ENCODE measurements at places on chromosomes 13 and 19. TPM values are rescaled to one million over a fixed set of nuclear protein-coding genes. Genes with fewer than 3 reads are reported as not detected.

DNA sequence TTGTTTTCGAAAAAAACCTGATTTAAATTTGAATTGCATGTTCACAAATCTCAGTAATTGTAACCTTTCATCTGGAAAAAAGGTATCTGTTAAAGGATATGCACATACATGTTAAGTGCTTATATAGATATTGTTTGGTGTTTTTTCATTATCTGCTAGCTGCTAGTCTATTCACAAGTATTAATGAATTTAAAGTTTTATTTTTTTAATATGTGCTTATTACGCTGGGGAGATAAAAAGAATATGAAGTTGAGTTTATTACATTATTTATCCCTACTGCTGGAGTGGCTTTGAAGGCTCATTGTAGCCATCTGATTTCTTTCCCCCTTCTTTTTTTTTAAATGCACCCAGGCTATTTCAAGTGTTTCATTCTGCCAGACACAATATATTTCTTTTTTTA, 3.9 kb upstream of the MAB21L1 start:
- peak; percentile 62 for DNase-seq

DNA sequence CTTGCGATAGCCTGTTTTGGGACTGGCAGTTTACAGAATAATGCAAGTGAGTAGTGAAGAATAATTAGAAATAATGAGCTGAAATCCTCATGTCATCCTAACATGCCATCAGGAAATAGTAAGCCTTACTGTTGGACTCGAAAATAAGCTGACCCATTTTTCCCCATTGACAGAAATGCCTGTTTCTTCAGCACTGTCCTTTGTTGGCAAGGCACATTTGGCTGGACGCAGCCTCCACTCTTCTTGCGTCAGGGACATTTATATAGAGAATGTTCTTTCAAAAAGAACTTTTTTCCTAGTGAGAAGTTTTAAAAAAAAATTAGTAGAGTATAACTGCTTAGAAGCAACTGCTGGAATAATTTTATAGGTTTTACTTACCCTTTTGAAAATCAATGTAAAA, 47.1 kb downstream of the ARHGAP35 start:
- DNase-seq = no peak

DNA sequence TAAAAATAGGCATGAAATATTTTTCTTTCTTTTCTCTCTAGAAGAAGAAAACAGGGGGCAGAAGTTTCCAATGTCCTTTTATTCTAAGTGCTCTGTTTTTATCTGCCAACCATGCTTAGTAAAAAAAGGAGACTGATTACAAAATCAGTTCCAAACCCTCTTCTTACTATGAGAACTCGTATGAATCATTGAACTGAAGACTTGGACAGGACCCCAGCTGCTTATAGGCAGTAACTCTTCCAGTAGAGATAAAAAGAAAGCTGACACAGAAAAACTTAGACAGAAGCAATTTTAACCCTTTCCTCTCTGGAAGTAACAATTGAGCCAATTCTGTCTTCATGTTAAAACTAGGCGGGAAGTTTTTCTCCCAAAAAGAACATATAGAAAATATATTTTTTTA, 24.5 kb upstream of the FREM2 start:
- DNase-seq = no peak

GRCh38 chr13:34107806-34108205, 289.9 kb downstream of the RFC3 start:
- no peak for DNase-seq

DNA sequence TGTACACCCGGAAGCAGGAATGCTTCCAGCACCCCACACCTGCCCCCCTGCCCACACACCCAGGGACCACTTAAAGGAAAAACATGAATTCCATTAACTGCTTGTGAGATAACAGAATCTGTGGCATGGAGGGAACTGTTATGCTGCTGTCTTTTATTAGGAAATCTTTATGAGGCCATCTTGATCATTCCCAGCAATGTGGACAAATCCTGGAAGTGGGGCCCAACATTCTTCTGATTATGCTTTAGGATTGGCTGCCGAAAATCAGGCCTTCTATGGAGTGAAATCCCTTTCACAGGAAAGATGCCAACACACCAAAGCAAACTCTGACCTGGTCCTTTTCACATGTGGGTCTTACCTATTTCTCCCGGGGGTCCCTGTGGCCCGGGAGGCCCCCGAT, 114.5 kb downstream of the COL4A1 start:
- no peak for DNase-seq

- no peak for DNase-seq
Measured at GRCh38 chr19:48635263-48635965, 1.8 kb downstream of the DBP start.

RXFP2 gene
- not detected for total RNA-seq

GRCh38 chr13:23963947-23964346, 66.6 kb upstream of the C1QTNF9B start:
- DNase-seq = no peak

FOXO1 gene
- total RNA-seq = 39.1 TPM

DNA sequence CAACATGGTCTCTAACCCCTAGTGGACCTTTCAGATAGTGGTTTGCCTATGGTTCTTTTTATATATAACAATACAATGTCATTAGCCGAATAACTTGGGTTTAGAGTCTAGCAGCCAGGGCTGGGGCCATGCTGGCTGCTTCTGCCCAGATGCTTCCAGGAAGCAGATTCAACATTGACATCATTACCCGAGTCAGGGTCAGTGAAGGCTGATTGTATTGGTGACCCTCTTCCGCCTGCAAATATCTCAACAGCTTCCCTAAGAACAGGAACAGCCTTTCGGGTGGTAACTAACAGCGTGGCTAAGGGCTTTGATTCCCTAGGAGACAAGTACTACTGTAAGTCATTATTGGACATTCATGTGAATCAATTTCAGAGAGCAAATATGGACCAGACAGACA, 476.4 kb downstream of the UQCRFS1 start:
- DNase-seq = no peak

GRCh38 chr19:47032171-47032811, 12.7 kb downstream of the NPAS1 start:
- DNase-seq = no peak

- no peak for DNase-seq
Measured at GRCh38 chr13:79226250-79226649, 179.8 kb downstream of the RBM26 start.

NLRP5 gene
- not detected for total RNA-seq

DNA sequence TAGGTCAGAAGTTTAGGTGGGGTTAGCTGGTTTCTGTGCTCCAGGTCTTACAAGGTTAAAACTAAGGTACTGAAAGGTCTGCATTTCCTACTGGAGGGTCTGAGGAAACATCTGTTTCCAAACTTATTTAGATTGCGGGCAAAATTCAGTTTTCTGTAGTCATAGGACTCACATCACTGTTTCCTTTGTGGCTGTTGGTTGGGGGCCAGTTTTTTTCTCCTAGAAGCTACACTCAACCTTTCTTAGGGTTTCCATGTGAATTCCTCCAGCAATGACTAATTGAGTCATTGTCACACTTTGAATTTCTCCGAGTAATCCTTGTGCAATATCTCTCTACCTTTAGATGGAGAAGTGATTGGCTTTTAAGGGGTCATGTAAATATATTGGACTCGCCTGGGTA, 773.4 kb upstream of the SLITRK1 start:
- DNase-seq = no peak

GRCh38 chr13:33490461-33491327, 205.1 kb upstream of the STARD13 start:
- no peak for DNase-seq

C19orf38 gene
- 2.9 TPM for total RNA-seq

GRCh38 chr13:105763851-105764250, 771.6 kb downstream of the EFNB2 start:
- DNase-seq = no peak

Data from spinal cord (tissue), 10 donors.